ENCODE measurements at places on chromosomes 7 and 10. TPM values are rescaled to one million over a fixed set of nuclear protein-coding genes. Genes with fewer than 3 reads are reported as not detected.
A peak's percentile ranks its signal among the peaks of the same experiment; 100 is the strongest.

Gene STEAP4
- total RNA-seq, result 0.05 TPM

Gene SLC18A3
- not detected for total RNA-seq

Gene CH25H
- total RNA-seq, result not detected

Gene CYP3A7
- total RNA-seq, result not detected

Gene TAS2R40
- total RNA-seq, result not detected

Gene MSMB
- total RNA-seq, result not detected

Gene UCMA
- total RNA-seq, result not detected

Gene PRXL2A
- total RNA-seq, result 12.2 TPM

Gene ENO4
- not detected for total RNA-seq

Gene OGDHL
- 0.35 TPM for total RNA-seq

Gene GTF2IRD1
- 0.66 TPM for total RNA-seq

Gene GFRA1
- not detected for total RNA-seq

Gene IFIT1B
- not detected for total RNA-seq

Gene CLCN1
- 0.09 TPM for total RNA-seq

DNA sequence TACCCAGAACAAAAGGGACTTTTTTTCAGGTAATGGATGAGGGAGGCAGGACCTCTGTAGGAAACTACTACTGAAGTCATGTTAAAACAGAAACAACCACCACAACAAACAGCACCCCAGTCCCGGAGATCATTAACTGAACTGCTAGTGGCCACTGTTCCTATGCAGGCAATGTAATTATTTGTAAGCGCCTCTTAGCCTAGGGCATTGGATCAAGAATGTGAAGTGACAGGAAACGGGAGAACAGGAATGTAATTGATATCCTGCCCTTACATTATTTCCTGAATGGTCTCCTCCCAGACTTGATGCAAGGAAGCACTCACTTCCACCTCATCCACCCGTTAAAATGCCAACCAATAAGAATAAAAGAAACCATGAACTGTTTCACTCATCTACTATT is 16.7 kb upstream of the GAD2 start:
- no peak for DNase-seq

DNA sequence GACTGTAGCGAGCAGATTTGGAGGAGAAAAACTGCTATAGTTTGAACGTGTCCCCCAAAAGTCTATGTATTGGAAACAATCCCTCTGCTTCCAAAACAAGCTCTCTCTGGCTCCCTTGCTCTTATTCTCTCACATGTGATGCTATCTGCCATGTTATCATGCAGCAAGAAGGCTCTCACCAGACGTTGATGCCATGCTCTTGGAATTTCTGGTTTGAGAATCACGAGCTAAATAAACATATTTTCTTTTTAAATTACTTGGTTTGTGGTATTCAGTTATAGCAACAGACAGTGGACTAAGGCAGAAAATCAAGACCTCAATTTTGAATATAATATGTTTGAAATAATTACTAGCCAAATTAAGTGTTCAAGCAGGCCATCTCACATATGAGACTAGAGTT is 17.5 kb upstream of the GNAT3 start:
- no peak for DNase-seq

DNA sequence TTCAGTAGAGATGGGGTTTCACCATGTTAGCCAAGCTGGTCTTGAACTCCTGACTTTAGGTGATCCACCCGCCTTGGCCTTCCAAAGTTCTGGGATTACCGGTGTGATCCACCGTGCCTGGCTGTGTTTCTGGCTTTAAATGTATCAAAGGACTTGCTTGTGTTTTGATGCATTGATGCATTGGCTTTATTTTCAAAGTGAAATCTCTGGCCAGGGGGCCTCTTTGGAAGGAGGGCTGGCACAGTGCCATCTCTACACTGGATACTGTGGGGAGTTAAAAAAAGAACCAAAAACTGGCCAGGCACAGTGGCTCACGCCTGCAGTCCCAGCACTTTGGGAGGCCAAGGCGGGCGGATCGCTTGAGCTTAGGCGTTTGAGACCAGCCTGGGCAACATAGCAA is 16.0 kb downstream of the MNX1 start:
- DNase-seq, result peak; percentile 30

GRCh38 chr7:143299840-143300239 is 11.7 kb downstream of the CASP2 start:
- DNase-seq, result peak; percentile 70

- DNase-seq, result no peak
Observed at GRCh38 chr7:151179946-151180345, 7.1 kb downstream of the ASB10 start.

DNA sequence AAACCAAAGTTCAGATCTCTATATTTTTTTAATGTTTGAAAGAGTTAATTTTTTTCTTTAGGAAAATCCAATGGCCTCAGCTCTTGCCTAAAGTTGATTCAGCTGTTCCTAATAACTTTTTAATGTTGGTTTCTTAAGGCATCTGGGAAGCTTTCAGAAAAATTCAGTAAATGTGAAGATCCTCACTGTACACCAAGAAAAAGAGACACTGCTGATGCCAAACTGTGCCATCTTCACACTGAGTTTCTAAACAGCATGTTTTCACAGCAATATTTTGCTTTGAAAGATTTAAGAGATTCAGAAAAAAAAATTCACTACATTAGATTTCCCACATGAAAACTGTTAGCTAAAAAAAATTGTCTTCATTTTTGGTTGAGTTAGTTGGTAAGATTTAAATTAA is 249.4 kb downstream of the NEBL start:
- no peak for DNase-seq

- DNase-seq, result no peak
Observed at GRCh38 chr7:34296663-34297062, 361.4 kb upstream of the NPSR1 start.

DNA sequence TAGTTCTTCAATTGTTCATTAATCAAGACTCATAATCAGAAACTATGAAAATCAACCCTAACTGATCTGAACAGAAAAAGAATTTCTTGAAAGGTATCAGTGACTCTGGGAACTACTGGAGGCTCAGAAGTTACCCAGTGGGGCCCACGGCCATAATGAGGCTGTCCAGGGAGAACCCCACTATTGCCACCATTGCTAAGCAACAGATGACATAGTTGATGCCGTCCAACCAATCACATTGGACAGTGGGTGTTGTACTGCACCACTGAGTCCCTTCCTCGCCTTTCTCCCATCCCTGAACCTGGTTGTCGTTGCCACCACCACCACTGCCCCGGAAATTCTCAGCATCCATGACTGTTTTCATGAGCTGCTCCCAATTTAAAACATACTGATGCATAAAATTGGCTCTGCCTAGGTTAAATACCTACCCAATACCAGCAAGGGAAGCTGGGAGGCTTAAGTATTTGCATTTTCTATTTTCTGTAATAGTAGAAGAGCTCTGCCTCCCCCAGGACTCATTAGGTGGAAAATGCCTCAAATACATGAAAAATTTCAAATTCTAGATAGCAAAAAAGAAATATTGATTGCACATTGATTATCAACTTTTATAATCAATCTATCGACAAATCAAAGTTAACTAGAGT is 26.7 kb upstream of the USP6NL start:
- no peak for DNase-seq

GRCh38 chr7:76303202-76304147 is 1.0 kb downstream of the HSPB1 start:
- DNase-seq, result peak; percentile 79

DNA sequence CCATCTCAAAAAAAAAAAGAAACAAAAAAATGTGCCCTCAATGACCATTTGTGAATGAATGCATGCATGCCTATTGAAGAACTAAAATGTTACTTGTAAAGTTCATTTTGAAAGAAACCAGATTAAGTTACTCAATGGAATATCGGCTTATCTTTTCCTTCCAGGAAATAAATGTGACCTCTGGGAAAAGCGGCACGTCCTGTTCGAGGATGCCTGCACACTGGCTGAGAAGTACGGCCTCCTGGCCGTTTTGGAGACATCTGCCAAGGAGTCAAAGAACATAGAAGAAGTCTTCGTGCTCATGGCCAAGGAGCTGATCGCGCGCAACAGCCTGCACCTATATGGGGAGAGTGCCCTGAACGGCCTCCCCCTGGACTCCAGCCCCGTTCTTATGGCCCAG is 21.9 kb downstream of the RAB19 start:
- no peak for DNase-seq

DNA sequence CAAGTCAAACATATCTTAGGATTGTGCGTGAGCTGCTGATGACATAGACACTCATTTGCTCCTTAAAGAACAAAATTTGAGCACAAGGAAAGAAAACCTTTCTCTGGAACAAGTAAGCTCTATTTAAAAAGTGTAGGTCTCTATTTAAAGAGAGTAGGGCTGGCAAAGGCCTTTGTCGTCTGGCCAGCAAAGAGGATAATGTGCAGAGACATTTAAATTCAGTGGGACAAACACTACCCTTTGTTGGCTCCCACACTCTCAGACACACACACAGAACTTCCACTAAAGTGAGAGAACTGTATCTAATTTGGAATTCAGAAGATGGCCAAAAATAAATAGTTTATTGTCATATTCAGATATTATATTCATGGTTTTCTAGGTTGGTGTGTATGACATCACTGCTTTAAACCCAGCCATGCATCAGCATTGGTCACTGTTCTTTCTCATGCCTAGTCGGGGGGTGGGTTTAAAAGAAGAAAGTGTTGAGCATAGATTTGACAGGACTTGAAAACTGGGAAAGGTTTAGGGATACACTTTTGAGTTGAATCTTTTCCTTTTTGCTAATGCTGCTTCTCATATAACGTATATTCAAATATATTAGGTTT is 49.5 kb upstream of the HDAC9 start:
- no peak for DNase-seq

GRCh38 chr7:30478349-30479201 is at the start of gene NOD1:
NOD1 (minus strand) TSS chr7:30478784; CDS start chr7:30456921, 21,863 bp downstream.
- peak; percentile 80 for DNase-seq

GRCh38 chr10:91410638-91411371 is 661 bp downstream of the HECTD2 start:
- DNase-seq, result peak; percentile 50

DNA sequence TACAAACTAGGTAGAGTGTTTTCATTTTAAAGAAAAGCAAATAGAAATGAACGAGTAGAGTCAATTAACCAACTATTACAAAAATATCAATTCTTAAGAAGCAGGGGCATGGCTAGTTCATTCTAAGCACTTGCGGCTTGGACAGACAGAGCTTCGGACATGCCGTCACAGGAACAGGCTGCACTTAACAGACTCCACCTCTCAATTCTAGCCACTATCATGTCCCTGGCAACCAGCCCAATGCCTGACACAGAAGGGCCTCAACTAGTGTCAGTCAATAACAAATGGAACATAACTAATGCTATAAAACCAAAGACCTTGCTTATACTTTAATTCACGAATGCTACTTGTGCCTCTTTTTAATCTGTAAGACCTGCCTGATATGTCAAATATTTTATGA is 74.4 kb downstream of the TPK1 start:
- no peak for DNase-seq

- no peak for DNase-seq
Observed at GRCh38 chr7:135445690-135446089, 64.2 kb downstream of the CNOT4 start.

- no peak for DNase-seq
Observed at GRCh38 chr7:157371296-157371695, 34.5 kb downstream of the DNAJB6 start.

GRCh38 chr10:120818301-120818700 is 32.9 kb upstream of the WDR11 start:
- no peak for DNase-seq

DNA sequence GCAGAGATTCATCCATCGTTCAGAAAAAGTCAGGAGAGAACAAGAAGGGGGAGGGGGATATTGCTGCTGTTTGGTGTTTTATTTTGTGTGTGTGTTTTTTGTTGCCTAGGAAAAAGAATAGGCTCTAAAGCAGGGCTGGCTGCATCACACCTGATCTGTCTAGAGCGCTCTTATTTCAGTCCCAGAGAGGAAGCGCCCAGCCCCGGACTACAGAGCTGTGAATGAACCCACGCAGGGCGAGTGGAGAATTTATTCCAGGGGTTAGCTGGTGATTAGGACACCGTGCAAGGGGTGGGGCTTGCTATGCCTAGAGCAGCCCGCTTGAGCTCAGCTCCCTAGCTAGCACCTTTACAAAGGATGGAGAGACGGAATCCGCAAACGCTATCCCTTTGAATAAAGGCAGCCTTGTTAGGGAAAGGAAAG is 621 bp upstream of the FAM13C start:
- DNase-seq, result peak; percentile 40

- no peak for DNase-seq
Observed at GRCh38 chr10:71187197-71187596, 25.2 kb upstream of the UNC5B start.

- peak; percentile 74 for DNase-seq
Observed at GRCh38 chr10:100508691-100509150, 10.9 kb downstream of the SEC31B start.

- DNase-seq, result no peak
Observed at GRCh38 chr7:94127026-94127425, 122.9 kb upstream of the BET1 start.

GRCh38 chr7:120806669-120807068 is 51.3 kb downstream of the TSPAN12 start:
- DNase-seq, result no peak

GRCh38 chr7:55552320-55553023 is 19.8 kb downstream of the VOPP1 start:
- DNase-seq, result no peak

- DNase-seq, result no peak
Observed at GRCh38 chr7:26186364-26187311, 13.9 kb downstream of the HNRNPA2B1 start.

DNA sequence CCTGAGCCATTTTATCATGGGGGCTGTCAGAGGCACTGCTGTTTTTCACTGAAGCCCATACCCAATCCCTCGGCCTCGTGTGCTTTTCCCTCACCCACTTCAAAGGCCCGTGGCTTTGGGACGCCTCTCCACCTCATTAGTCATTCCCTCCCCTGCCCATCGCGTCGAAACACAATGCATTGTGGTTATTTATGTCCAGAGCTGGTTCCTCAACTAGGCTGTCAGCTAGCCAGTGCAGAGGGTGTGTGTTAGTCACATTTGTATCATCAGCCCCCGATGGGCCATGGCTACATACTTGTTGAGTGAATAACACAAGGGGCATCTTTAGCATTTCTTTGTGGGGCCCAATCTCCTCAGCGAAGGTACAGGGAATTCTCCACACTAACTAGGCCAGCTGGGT is 3.8 kb upstream of the CRCP start:
- DNase-seq, result no peak
